Mesangial cell (primary cell): ENCODE measurements at places on chromosomes 7 and 10. TPM values are rescaled to one million over a fixed set of nuclear protein-coding genes. Genes with fewer than 3 reads are reported as not detected.

Gene CTAGE6
- total RNA-seq, result not detected in 2 replicates

Gene TPST1
- total RNA-seq, result 18.6 and 28.8 TPM in 2 replicates

Gene PDLIM1
- 46.4 and 69.5 TPM in 2 replicates for total RNA-seq

Gene GRB10
- total RNA-seq, result 49.7 and 53.8 TPM in 2 replicates

Gene RBM20
- total RNA-seq, result 1.4 and 1.6 TPM in 2 replicates

Gene RARRES2
- total RNA-seq, result 3.3 and 34.4 TPM in 2 replicates

Gene ANKRD1
- 30.8 and 108 TPM in 2 replicates for total RNA-seq

Gene TRDMT1
- total RNA-seq, result 2.7 and 5.7 TPM in 2 replicates

Gene HOXA7
- 16.8 and 26.6 TPM in 2 replicates for total RNA-seq

Gene KAZALD1
- total RNA-seq, result 0.49 and 4.9 TPM in 2 replicates

Gene BUD31
- total RNA-seq, result 65.4 and 79.7 TPM in 2 replicates

Gene ACTA2
- 85.7 and 299 TPM in 2 replicates for total RNA-seq

Gene SLC26A5
- total RNA-seq, result not detected in 2 replicates

Gene PLXNA4
- 0.16 and 0.51 TPM in 2 replicates for total RNA-seq

Gene SLC18A2
- under 0.01 and 1.1 TPM in 2 replicates for total RNA-seq
